ENCODE measurements at places on chromosomes 2 and 18.

GRCh38 chr2:20001361-20001863 lies 11.1 kb downstream of the MATN3 start:
- DNase-seq = no peak

GRCh38 chr2:29010946-29011345 lies 29.8 kb downstream of the TOGARAM2 start:
- no peak for DNase-seq

DNA sequence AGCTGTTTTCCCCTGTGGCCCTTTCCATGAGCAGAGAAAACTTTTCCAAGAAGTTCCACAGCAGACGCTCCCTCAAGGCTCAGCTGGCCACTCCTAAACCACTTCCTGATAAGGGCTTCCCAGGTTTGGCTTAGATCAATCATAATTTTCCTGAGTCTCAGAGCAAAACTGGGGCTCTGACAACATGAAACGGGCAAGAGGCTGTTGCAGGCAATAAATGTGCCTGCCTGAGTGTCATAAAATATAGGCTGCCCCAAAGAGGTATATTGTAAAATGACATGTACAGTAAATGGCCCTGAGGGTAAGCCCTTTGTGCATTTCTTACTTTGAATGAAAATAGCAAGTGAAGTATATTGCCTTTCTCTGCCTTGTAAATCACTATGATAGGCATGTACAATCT lies 105.6 kb upstream of the UXS1 start:
- no peak for DNase-seq

- DNase-seq = no peak
Observed at GRCh38 chr2:238890131-238890530, 42.2 kb downstream of the TWIST2 start.

GRCh38 chr18:24741965-24742724 lies 281.7 kb downstream of the HRH4 start:
- DNase-seq = no peak

DNA sequence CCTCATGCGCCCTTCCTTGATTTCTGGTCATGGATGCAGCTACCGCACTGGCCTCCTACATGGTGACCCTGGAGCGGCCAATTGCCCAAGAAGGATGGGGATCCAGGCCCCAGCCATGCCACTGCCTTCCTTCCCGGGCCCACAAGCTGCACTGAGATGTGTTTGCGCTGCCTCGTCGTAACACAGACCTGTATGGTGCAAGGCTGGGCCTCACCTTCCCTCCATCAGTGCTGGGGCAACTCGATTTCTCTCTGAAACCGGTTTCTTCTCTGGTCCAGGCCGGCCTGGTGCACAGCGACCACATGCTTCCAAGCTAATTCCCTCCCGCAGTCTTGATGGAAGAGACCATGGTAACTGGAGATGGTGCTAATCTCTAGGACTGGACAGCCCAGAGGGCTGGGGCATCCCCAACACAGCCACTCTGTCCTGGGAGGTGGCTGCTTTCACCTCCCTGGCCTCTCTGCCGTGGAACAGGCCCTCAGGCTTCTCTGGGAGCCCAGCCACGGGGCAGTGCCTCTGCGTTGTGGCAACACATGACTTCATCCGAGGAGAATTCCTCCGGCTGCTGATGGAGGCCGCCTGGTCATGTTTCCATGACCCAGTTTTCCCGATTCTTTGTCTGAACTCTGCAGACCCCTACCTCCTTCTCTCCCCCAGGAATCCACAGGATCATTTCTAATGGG lies 184.2 kb downstream of the GLI2 start:
- no peak for DNase-seq

- no peak for DNase-seq
Observed at GRCh38 chr2:101120124-101120996, 30.8 kb downstream of the TBC1D8 start.

DNA sequence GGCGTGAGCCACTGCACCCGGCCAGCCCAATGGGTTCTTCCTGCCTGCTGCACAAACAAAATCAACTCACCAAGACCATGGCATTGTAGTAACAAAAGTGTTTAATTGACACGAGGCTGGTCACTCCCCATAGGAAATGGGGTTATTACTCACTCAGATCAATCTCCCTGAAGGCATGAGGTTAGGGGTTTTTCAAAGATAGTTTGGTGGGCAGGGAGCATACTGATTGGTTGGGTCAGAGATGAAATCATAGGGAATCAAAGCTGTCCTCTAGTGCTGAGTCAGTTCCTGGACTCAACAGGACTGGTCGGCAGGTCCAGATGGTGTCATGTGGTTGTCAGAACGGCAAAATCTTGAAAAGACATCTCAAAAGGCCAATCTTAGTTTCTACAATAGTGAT lies 122.1 kb downstream of the TMEM17 start:
- no peak for DNase-seq

DNA sequence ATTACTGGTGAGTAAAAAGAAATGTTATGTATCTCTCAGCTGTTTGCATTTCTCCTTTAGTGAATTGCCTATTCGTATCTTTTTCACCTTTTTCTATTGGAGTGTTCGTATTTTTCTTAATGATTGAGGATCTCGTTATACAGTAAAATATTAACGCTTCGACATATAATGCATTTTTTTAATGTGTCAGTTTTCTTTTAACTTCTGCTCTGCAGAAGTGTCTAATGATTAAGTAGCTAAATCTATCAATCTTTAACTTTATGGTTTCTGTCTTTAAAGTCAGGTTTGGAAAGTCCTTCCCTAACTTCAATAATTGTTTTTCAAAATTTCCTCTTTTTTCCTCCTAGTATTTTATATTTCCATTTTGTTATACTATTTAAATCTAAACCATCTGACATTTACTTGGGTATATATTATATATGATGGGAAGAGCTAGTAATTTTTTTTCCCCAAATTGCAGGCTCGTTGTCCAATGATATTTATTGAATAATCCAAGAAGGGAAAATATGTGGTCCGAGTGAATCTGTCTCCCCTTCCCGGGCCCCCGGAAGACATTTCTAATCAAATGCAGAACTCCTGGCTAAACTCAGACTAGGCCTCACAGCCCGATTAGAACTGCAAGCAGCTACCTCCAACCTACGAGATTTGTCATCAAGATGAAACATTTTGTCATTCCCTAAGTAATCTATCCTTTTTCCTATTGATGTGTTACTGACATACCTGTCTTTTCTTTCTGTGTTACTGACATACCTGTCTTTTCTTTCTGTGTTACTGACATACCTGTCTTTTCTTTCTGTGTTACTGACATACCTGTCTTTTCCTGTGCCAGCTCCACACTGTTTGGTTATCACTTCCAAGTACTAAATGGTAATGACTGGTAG lies 17.2 kb downstream of the PCBP1 start:
- peak; percentile 72 for DNase-seq

DNA sequence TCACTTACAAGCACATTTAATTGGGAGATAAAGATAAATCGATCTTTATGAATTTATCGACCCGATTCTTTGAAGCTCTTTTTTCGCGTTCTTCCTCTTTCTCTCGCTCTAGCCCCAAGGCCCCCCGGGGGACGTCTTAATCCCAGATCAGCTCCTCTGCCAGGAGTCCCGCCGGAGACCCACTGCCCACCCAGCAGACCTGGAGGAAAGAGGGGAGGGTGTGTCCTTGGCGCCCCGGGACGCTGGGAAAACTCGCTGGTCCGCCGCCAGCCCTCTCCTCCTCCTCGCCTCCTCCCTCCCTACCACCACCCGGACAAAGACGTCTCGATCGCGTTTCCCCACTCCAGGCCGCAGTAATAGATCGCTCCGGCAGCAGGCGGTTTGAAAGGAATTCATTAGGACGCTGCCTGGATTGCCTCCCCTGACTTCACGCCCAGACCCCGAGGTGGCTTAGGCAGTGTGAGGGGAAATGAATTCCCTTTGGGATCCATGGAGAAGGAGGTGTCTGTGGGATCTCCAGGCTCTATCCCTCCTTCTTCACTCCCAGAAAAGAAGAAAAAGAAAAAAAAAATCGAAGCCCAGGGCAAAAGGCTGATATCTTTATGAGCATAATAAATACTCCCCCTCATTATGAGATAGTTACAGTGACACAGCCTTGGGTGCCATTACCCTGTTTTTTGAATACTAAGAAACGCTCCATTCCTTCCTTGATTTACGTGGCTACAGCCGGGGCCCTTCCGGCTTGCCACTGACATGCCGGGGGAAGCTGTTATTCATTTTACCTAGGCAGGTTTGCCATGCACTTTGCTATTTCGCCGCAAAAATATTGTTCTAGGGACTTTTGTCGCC lies 1.8 kb upstream of the GBX2 start:
- peak; percentile 85 for DNase-seq

- DNase-seq = no peak
Observed at GRCh38 chr2:657766-658165, 19.4 kb downstream of the TMEM18 start.

DNA sequence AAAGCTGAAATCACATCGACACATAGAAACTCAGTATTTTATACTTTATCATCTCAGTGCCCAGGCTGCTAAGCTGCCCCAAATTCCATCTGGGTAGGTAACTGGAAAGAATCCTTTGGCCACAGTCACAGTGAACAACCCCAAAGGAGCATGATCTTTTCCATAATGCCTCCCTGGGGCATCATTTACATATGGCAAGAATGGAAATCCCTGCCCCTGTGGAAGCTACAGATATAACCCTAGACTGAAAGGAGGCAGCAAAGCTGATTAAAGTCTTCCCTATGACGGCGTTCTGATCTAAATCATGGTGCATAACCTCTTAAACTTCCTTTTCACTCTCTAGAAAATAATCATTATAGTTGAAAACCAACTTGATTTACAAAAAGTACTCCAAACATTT lies 41.5 kb downstream of the MAP3K19 start:
- DNase-seq = no peak

DNA sequence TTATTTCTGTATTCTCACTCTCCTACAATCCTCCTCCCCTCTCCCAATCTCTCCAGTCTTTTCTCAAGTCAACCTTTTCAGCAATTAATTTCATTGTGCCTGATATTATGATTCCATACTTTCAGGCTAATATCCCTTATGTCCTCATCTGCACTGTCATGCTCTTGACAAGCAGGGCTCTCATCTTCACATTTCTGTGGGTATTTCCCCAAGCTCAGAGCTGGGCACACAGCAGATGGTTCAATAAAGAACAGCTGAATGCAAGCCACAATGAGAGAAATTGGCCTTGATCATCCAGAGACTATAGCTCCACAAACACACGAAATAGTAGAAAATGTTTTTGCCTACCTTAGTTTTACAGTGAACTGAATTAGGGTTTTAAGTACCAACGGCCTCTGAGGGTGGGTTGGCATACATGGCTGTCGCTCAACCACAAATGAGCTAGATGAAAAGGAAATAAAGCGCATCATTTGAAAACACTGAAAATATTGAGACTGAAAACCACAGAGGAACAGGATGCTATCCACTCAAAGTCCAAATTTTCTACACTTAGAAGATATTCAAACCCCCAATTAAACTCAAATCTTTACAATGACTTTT lies 47.5 kb upstream of the STAT1 start:
- DNase-seq = no peak

DNA sequence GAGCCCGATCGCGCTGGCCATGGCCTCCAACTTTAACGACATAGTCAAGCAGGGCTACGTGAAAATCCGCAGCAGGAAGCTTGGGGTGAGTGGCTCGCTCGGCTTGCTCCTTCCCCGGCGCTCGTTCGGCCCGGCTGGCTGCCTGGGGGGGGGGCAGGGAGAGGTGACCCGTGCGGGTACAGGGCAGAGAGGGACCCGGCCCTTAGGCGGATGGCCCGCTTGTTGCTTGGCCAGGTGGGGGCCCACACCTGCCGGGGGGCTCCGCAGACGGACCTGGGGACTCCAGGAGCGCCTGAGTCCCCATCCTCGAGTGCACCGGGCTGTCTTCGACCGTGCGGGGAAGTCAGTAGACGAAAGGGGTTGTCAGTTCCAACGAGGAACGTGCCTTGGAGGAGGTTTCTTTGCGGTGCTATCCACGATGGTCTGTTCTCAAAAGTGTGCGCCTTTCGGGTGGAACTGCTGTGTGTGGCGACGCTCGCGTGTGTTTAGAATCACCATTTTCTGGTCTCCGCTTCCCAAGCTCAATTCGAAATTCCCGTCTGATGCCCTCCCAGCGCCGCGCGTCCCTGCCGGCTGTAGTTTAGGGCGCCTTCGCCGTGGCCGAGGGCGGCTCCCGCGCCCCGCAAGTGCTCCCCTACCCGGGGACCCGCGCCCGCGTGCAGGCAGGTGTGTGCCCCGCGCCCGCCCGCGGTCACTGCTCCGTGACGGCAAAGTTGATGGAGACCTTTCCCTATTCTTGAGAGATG lies 711 bp downstream of the DOK6 start:
- DNase-seq = peak; percentile 58

DNA sequence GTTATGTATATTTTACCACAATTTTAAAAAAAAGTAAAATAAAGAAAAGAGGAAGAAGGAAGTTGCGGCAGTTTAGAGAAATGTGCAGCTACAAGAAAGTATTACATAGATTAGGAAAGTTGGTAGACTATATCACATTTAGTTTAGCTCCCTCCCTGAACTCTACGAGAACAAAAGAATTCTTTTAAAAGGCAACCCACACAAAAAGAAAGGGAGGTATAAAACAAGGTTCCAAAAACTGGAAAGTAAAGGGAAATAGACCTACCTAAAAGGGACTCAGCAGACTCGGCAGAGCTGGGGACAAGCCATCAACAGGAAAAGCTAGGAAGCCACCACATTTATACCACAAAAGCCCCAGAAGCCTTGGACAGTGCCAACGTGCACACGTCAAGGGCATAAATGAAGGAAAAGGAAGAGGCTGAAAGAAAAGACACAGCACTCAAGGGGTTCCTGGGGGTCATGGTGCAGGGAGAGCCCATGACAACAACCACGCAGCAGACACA lies 9.1 kb downstream of the TMEM127 start:
- no peak for DNase-seq

DNA sequence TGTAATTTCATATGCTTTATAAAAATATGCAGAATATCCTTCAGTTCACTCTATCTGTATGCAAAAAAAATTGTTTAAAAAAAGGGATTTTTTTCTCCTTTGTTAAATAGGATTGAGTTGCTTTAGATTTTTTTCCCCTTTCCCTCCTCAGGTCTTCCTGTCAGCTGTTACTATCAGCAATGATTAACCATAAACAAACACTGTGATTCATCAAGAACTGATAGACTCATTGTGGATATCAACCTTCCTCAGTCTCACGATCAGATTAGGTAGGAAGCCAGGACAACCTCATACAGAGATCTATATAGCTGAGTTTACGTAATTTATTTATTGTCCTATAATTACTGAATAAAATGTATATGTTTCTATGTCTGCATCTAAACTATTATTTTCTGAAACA lies 2136.2 kb upstream of the CELF4 start:
- DNase-seq = no peak

DNA sequence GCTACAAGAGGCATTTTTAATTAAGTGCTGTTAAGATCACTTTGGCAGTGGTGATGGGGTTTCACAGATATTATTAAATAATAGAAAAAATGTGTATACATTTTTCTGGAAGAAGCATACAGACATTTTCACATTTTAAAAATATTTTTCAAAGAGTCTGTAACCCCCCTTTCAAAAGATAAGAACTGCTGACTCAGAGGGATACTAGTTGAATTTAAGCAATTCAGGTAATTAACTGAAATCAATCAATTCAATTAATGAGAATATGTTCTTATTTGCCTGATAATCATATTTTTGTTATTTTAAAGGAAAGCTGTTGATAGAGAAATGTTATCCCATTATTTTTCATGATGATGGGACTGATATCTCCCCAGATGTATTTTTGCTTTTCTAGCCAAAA lies 41.1 kb downstream of the CPO start:
- no peak for DNase-seq

All from brain (organoid and tissue), 16 donors.